ENCODE measurements at places on chromosomes 5 and 9.
A peak's percentile ranks its signal among the peaks of the same experiment; 100 is the strongest.

DNA sequence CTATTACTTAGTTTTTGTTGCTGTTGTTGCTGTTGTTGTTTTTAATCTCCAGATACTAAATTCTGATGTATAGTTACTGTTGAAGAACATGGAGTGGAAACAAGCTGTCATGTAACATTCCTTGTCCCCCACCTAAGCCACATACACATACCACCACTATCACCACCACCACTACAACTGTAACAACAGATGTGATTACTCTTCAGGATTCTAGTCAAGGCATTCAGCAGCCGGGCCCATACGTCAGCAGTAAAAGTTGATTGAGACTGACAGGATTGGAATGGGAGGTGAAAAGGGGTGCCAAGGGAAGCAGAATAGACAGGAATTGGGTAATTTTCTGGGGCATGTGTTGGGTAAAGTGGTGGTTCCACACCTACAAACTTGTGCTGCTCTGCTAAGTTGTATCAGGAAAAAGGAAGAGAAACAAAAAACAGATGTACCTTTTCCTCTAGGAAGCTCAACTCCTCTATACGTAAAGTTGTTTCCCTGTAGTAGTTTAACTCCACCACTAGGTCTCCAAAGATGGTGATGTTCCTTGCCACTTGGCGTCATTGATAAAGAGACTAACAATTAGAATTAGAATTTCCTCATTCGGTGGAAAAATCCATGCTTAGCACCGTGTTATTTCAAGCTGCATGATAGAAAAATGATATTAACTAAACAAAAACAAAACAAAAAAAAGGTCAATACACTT is 138.6 kb downstream of the ARRDC3 start:
- DNase-seq: no peak

DNA sequence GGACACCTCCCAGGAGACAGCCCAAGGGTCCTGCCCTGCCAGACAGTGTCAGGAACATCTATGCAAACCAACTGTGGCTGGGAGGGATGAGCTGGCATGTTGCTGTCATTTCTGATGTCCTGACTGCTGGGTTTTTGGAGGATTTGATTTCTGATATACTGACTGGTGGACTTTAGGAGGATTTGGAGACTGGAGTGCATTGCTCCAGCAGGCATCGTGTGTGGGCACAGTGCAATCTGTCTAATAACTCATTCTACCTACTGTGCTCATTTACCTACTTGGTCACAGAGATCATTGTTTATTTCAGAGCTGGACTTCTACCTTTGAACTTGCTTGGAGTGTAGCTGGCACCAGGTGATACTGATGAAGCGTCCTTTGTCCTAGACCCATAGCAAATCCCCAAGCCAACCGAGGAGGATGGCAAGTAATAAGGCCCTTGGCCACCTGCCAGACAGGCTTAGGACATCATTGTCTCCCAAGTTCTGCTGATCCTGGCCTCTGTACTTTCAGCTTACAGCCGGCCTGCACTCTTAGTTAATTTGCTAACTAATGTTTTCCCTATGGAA is 124.3 kb upstream of the ICE1 start:
- DNase-seq: no peak

DNA sequence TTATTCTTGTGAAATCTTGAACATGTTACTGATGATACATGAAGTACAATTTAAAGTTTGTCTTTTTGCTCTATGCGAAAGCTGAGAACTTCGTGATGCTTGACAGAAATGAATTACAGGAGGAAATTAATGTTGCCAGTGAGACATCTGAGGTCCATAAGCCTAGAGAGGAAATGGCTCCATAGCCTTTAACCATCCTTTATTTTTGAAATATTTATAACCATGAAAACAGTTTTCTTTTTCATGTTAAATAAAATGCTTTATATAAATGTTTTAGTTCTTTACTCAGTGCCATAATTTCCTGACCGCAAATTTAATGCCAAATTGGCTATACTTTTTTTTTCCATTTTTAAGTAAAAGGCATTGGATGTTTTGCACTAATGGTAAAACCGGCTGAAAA is 29.1 kb downstream of the F2RL2 start:
- no peak for DNase-seq

- DNase-seq: peak; percentile 18
Observed at GRCh38 chr5:57592236-57592635, 109.6 kb upstream of the ACTBL2 start.

DNA sequence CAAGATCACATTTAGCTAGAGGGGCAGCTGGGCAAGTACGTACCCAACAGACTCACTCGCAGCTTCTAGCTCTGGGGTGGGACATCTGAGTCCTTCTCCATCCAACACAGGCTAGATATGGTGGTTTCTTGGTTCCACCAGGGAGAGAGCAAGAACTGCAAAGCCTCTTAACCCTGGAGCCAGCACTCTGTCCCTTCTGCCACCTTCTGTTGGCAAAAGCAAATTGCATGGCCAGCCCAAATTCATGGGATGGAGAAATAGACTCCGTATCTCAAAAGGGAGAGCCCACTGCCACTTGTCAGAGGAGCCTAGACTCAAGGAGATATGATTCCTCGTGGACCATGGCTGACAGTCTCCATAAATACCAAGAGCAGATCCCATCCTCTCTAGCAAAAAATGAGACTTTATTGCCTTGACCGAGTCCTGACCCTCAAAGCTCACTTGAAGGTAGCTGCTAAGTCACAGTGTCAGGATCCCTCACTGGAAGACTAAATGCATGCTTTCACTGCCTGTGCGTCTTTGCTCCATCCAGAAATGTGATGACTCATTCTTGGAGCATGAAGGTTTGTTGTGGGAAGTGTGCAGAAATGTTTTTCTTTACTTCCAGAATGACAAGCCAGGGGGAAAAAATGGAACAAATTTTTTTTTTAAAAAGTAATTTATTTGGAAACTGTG is 28.8 kb upstream of the ROR2 start:
- no peak for DNase-seq

DNA sequence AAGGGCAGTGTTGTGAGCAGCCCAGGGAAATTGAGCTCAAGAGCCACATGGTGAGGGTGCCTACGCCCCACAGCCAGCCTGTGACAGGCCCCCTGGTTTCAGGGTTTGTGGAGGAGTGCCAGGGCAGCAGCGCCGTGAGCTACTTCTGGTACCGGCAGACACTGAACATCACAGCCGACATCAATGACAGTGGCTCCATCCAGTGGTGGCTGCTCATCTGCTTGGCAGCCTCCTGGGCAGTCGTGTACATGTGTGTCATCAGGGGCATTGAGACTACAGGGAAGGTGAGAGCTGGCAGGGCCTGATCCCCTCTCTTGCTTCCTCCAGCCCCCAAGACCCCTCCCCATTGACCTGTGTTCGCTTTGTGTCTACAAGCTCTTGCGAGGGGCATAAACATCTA is 10.2 kb downstream of the SLC6A18 start:
- no peak for DNase-seq

DNA sequence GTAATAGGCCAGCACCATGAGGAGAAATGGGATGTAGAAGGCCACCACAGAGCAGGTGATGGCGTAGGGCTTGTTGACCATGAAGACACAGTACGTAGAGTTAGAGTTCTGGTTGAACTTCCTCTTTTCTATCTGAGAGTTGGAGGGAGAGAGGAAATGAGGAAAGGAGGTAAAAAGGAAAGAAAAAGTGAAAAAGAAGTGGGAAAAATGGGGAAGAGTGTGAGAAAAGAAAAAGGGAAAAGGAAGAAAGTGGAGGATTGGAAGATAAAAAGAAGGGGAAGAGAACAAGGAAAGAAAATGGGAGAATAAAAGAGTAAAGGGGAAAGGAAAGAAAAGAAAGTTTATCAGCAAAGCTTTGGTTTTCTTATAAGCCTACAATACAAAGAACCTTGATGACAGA is 126.1 kb downstream of the FBXO38 start:
- no peak for DNase-seq

DNA sequence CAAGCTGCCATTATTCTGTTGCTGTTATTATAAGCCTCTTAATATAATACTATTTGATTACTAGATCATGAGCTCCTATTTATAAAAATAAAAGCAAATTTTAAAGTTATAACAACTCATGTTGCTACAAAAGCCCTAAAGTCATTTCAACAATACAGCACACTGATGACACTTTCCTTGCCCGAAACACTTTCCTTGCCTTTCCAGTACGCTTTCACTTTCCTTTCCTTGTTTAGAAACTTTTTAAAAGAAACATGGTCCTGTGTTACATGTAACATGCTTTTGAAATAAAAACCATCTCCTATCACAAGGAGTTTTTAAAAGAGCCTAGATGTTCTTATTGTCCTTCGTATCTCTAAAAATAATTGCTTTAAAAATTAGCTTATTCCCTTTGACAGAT is 688.4 kb downstream of the PTPRD start:
- DNase-seq: no peak

- no peak for DNase-seq
Observed at GRCh38 chr5:112691758-112692157, 45.9 kb upstream of the APC start.

DNA sequence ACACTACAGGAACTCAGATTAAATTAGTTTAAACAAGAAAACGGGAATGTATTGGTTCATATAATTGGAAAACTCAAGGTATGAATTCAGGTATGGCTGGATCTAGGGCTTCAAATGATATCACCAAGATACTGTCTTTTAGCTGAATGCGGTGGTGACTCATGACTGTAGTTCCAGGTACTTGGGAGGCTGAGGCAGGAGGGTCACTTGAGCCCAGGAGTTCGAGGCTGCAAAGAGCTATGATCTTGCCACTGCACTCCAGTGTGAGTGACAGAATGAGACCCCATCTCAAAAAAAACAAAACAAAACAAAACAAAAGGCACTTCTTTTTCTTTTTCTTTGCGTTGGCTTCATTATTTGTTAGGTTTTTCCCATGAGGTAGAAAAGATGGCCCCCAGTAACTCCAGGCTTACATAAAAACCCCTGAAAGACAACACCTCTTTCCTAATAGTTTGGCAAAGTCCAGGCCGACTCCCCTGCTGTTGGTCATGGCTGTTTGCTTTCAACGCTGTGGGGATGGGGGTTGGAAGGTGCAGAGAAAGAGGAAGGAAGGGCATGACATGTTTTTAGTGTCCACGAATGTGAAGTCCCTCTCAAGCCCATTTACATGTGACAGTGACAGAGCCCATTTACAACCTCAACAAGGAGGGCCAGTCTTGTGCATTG is 39.8 kb upstream of the CRB2 start:
- no peak for DNase-seq

DNA sequence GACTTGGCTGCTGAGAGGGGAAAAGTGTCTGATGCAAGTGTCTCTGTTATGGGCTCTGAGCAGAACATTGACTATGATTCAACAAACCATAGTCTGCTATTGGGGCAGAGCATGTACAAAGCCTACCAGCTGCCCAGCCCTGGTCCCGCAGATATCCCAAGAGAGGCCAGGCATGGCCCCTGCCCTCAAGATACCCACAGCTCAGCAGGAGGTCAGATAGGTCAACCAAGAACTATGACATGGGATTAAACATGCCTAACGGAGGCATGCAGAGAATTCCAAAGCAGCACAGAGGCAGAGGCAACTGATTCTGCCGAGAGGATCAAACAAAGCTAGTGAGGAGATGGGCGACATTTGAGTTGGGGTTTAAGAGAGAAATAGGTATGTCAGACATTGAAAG is 39.9 kb upstream of the CPLX2 start:
- no peak for DNase-seq

DNA sequence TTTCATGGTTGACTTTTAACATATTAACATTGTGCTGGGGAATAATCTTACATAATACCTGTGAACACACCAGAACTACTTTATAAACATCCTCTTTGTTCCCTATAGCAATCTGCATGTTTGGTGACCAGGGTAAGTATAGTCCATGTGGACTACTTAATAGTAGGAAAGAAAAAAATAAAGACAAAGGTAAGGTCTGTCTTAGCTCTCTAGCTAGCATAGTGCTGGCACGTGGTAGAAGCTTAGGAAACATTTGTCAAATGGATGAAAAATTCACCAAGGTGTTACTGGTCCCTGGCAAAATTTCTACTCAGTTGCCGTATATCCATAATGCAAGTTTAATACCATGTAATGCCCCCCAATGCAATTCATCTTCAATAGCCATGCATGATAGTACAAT is 78.6 kb upstream of the ABCA1 start:
- no peak for DNase-seq

GRCh38 chr9:91572811-91573210 is 149.2 kb upstream of the NFIL3 start:
- DNase-seq: no peak

- no peak for DNase-seq
Observed at GRCh38 chr5:62206150-62206829, 99.7 kb upstream of the KIF2A start.

DNA sequence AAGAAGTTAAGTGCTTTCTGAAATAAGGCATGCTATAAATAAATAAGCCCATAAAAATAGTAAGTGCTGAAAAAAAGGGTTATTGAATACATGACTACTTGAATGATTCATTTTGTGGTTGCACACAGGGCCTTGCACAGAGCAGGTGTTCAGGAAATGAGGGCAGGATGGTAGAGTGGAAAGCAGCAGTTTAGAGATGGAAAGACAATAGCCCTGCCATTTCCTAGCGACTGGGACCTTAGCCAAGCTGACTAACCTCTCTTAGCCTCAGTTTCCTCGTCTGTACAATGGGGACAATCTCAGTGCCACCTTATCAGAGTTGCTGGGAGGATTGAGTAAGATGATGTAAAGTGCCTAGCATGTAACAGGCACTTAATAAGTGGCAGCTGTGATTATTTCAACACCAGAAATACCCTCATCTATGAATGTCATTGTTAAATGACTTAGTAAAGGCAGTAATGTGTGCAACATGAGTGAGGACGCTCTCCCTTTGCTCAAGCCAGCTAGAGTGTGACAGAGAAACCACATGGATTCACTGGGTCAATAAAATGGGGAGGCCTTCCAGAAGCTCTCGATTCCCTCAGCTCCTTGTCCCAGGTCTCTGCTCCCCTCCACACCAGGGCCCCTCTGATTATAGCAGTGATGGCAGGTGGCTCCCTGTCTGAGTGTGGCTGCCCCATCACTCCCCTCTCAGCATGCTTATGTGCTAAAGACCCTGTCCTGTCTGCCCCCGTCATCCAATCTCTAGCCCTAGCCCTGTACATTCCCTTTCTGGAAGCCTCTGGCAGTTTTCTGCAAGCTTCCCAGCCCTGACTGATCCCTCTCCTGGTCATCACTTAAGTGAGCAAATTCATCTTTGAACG is 16.0 kb upstream of the PHF19 start:
- peak; percentile 87 for DNase-seq

- DNase-seq: no peak
Observed at GRCh38 chr9:16871336-16872151, 1.1 kb upstream of the BNC2 start.

GRCh38 chr5:94967525-94967924 is 317.4 kb downstream of the MCTP1 start:
- no peak for DNase-seq

DNA sequence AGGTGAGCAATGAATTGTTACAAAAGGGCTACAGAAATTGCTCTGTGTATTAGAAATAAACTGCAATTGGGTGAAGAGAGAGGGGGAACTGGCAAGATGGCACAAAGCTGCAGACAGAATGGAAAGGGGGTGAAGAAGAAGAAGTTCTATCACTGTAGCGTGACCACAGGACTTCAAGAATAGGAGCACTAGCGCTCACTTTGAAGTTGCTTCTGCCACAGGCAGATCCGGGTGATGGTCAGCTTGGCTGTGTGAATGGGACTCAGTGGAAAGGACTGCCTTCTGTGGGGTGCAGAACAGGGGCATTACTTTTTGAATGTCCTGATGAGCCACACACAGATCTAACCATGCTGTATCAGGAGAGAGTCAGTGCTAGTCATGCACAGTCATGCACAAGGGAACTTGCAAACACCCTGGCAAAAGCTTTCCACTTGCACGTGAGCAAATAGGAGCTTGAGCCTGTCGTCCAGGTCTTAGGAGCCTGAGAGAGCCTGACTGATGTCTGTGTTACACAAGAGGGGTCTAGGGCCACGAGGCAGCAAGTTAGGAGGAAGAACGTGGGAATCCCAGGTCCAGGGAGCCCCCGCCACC is 16.3 kb downstream of the IL5 start:
- peak; percentile 18 for DNase-seq

Measured in epithelial cell of prostate (primary cell).